ENCODE measurements at places on chromosomes 4 and X. TPM values are rescaled to one million over a fixed set of nuclear protein-coding genes. Genes with fewer than 3 reads are reported as not detected.
A peak's percentile ranks its signal among the peaks of the same experiment; 100 is the strongest.

The PGAM4 gene
- total RNA-seq, result not detected

The SLC35A2 gene
- 50.0 TPM for total RNA-seq

The TENM3 gene
- total RNA-seq, result not detected

The SLC34A2 gene
- total RNA-seq, result not detected

The RRH gene
- total RNA-seq, result 0.27 TPM

The MUC7 gene
- total RNA-seq, result not detected

The AR gene
- total RNA-seq, result 1.4 TPM

The BTK gene
- 2.7 TPM for total RNA-seq

- DNase-seq, result peak; percentile 78
Observed at GRCh38 chr4:2172161-2172560, 69.8 kb downstream of the HAUS3 start.

DNA sequence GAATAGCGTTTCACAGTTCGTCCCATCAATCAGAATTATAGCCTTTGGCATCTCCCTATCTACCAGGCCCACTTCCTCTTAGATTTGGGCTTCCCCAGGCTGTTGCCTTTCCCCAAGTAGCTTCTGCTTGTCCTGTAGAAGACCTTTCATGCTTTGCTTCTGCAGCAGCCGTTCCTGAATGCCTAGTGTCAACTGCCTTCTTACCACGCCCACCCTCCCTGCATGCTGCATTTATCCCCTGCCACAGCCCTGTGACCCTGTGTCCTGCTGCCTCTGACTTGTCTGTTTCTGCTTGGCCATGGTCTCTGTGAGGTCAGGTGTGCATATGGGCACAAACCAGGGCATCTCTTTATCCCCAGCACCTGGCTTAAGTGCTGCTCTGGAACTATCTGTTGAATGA, 56.3 kb downstream of the HTT start:
- DNase-seq, result no peak

DNA sequence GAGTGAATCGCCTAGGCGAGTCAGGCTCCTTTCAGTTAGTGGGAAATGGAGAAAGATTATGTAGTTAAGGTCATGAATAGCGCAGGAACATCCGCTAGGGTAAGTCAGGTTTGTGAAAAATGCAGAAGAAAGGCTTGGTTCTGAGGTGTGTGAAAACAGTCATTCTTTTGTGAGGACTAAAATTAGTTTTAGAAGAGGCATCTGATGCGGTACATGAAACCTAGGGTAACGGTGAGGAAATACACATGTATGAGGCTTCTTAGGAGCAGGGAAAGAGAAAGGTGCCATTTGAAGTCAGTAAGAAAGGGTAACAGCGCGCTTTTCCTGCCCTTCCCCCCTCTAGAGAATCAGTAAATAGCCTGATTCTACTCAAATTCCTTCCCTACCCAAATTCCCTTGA, 570 bp upstream of the RNF128 start:
- DNase-seq, result no peak

DNA sequence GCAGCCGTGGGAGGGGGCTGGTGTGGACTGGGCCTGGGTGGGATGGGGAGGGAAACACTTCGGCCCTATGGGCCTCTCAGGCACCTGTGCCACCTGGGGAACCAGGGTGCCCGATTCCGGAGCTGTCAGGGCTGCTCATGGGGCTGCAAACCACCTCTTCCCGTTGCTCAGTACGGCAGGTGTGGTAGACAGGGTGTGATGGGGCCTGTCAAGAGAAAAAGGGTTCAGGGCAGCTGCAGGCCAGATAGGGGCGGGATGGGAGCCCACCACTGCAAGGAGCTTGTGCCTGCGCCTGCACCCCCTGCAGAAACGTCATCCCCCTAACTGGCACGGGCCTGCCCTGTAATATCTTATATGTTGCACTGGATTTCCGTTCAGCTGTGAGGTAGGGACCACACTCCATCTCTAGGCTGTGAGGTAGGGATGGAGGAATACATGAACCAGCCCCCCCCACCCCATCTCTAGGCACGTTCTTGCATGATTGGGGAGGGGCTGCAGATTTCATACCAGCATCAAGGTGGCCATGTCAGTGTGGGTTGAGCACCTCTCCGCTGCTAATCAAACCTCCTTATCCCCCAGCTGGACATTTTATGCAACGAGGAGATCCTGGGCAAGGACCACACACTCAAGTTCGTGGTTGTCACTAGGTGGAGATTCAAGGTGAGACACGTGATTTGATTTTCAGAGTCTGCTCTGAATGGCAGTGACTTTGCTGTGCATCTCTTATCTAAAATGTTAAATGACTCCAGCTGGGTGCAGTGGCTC, 59.0 kb downstream of the PCGF3 start:
- no peak for DNase-seq

GRCh38 chr4:140837736-140838135, 81.6 kb upstream of the TBC1D9 start:
- DNase-seq, result no peak

GRCh38 chrX:103220511-103221323, 5.8 kb downstream of the BEX4 start:
- DNase-seq, result no peak

DNA sequence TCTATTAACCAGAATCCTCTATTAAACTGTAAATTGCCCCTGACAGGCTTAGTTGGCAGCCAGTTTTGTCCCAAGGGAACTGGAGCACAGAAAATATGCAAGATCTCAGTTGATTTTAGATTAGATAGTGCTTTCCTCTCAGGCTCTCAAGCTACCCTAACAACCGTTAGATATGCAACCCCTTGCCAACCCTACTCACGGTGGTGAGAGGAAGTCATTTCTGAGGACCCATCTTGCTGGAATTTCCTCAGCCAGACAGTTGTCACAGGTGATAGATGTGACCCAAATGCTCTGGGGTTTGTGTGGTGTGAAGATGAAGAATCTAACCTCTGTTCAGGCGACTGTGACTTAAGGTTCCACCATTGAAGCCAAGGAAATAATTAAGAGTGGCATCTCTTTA, 447.1 kb downstream of the MID1IP1 start:
- DNase-seq, result no peak

- no peak for DNase-seq
Observed at GRCh38 chr4:184292465-184292867, 74.8 kb upstream of the ENPP6 start.

DNA sequence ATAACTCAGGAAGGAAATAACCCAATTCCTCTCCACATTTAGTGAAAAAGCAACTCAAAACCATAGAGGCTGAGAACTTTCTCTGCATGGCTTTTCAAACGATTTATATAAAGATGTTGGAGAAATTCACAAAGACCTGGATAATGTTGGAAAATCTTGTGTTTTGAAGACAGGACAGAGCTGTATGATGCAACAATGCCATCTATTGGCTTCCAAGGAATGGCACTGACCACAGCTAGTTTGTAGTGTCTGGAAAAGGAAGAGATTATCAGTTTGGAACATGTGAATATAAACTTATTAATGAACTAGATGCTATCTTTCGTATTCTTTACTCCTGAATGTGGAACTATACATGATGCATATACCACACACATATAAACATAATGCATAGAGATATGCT, 503.6 kb downstream of the IL1RAPL1 start:
- no peak for DNase-seq

- DNase-seq, result no peak
Observed at GRCh38 chrX:128992107-128992971, 531.0 kb downstream of the SMARCA1 start.

GRCh38 chr4:168380290-168380689, 61.7 kb upstream of the DDX60 start:
- no peak for DNase-seq

- DNase-seq, result no peak
Observed at GRCh38 chr4:16670727-16671126, 227.7 kb downstream of the LDB2 start.

- no peak for DNase-seq
Observed at GRCh38 chrX:1221296-1221845, 8.9 kb upstream of the CRLF2 start.

DNA sequence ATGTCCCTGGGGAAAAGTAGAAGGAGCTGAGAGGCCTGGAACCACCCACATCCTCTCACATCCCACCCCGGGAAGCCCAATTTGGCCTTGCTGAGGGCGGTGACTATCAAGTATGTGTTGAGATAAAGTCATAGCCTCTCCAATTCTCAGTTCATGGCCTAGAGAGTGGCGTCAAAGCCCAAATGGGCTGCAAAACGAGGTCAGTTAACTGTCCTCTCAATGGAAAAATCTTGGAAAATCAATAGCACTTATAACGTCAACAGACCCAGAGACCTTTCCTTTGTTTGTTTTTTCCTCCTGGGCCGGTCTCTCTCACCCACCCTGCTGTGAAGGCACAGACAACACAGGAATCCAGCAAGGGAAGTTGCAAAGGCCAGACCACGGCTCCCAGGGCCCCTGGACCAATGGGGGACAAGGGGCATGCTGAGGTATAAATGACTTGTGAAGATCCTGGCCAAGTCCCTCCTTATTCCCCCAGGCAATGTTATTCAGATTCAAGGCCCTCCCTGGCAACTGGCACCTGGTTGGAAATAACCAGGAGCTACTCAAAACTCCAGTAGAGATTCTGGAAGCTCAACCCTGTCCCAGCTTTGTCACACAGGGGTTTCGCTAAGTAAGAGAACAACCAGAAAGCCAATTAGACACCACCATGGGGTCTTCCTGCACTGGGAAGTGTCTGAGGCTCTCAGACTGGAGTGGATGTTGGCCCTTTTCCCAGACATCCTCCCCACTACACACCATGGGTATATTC, 38.6 kb downstream of the TSC22D3 start:
- DNase-seq, result no peak

GRCh38 chr4:186079694-186080093, 10.7 kb downstream of the TLR3 start:
- DNase-seq, result no peak

DNA sequence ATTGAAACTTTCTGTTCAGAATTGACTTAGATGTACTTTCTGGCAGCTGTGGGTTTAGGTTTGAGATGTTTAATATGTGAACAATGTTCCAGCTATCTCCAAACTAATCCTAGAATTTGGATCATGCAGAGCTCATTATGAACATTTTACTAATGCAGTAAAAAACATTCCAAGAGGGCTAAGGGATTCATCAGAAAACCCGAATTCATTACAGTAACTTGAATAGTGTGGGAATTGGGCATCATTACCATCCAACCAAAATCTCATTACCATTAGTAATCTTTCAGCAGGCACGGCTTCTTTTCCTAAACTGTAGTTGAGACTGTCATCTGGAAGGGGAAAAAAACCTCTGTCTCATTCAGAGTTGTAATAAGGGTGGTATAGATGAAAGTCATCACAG, 91.0 kb downstream of the LIMCH1 start:
- no peak for DNase-seq

DNA sequence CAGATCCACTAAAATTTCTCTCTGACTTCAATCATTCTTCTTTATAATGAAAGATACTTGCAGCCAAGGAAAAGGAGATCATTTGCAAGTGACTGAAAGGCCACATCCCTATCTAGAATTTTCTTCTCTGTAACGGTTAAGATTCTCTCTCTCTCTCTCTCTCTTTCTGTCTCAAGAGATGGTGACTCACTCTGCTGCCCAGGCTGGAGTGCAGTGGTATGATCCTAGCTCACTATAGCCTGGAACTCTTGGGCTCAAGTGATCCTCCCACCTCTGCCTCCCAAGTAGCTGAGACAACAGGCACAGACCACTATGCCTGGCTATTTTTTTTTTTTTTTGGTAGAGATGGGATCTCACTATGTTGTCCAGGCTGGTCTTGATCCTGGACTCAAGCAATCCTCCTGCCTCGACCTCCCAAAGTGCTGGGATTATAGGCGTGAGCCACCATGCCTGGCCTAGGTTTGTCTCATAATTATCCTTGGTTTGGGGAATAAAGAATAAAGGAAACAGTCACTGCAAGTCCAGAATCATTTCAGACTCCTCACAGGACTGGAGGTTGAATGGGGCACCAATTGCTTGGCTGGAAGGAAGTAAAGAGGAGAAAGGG, 33.3 kb upstream of the GALNT7 start:
- no peak for DNase-seq

DNA sequence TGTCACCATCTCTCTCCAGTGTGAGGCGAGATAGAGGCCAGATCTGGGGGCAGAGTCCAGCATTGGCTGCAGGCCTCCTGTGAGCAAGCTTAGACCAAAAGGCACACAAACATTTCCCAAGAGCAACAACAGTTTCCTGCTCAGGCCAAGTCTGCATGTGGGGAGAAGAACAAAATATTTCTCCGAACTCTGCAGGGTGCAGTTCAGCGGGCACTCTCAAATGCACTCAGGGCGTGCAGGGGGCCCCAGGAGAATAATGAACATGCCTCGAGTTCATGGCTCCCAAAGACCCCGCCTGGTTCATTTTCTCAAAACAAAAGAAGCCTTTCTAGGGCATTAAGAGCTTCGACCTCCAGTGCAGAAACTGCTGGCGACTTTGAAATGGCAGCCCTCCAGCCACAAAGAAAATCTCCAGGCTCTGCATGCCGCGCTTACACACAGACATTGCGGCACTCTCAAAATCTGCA, 57.8 kb upstream of the HELT start:
- no peak for DNase-seq
